DMS53 (cell line): ENCODE measurements at places on chromosomes 5 and 9.

GRCh38 chr5:170111088-170111785, 5.5 kb downstream of the FOXI1 start:
- no peak for DNase-seq

DNA sequence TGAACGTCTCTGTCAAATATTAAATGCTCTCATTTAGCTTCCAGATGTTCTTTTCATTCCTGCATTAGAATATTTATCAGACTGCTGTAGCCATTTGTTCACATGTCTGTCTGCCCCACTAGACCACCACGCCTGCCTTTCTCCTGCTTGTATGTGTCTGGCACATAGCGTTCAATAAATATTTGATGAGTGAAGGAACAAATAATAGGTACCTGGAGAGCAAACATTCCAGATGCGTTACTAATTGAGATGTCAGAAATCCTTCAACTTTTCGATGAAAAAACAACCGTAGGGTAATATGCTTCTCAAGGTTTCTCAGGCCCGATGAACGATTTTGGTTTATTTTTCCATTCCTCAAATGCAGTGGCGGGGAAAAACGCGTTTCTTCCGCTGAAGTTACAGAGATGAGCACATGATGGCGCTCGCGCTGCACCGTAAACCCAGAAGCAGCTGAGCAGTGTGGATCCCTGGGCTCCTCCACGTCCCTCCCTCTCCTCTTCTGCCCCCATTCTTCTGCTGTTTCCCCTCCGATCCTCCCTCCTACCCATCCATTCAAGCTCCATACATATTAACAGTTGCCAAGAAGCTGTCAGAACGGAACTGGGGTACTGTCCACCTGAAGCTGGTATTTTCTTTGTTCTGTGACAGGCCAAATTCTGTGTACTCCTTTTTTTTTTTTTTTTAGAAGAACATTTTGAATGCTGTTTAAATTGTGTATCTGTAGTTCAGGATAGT, 245.4 kb downstream of the MPDZ start:
- DNase-seq, result peak; percentile 63

DNA sequence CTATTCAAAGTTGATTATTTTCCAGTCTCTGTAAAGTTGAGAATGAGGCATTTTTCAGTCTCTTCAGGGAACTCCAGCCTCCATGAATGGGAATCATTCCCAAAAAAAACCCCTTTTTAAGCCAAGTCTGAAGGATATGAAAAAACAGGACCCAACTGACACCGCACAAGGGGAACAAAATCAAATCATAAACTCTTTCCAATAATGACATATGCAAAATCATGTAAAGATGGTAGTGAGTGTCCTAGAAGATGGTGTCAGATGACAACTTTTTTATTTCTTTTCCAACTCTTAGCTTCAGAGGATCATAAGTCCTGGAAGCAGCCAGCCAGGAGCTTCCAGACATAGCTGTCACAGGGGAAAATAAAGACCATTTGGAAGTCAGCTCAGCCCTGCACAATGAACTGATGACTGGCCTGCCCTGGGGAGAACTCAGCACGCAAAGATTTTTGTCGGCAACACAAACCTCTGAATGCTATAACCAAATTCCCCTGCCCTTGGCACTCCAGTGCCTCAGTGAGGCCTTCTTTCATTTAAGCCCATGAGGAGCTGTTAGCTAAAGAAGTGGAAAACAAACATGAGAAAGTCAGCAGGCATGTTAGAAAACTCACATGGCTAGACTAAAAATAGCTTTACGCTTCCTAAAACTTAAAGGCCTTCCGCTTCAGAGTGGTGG, 85.4 kb downstream of the SLC1A3 start:
- no peak for DNase-seq

DNA sequence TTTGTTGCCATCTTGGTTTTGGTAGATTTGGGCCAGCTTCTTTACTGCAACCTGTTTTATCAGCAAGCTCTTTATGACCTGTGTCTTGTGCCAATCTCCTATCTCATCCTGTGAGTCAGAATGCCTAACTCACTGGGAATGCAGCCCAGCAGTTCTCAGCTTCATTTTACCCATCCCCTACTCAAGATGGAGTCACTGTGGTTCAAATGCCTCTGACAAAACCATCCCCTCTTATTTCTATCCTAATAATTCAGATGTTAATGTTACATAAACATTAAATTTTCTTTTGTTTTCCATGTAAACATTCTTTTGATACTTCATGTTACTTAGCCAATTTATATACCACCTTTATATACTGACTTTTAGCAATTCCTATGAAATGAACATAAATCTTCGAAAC, 746.3 kb downstream of the CDH18 start:
- DNase-seq, result no peak

DNA sequence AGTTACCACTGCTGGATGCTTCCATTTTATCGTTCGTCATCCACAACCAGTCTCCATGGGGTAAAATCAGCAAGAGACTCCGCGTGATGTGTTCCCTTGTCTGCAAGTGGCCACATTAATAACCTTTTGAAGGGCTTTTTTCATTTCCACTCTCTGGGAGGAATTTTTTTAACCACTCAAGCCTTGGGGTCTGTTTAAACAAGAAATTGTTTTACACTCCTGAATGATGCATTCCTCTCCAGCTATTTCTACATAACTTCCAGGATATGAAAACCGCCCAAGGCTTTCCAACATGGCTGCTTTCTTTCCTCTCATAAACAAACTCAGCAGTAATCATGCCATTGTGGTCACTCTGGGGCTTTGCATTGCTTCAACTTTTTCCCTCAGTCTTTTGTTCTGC, 217.2 kb upstream of the DAPK1 start:
- no peak for DNase-seq

GRCh38 chr9:134815435-134816214, 65.0 kb upstream of the FCN2 start:
- DNase-seq, result no peak

DNA sequence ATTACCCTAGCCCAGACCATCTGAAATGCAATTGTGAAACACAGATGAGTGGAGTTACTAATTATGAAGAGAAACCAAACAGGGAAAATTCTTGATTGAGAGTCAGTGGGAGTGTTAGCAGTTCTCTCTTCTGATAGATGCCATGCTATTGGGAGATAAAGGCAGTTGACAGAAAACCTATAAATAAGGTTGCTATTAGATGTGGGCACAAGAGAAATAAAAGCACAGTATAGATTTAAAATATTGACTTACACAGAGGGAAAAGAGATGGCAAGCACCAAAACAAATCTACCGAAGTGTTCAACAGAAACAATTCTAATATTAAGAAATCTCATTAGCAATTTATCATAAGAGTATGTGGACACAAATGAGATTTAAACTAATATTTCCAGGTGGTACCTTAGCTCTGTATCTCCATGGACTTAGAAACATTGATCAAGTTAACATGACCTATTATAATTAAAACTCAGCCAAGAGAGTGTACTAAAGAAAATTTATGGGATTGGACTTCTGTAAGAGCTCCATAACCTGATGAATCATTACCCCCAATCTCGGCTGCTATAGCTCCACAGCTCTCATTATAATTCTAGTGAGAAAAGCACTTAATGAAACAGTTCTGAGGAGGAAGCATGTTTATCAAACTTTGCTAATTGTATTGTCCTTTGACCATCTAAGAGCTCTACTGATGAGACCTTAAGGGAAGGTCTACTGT, 665.0 kb upstream of the RIOK2 start:
- no peak for DNase-seq

DNA sequence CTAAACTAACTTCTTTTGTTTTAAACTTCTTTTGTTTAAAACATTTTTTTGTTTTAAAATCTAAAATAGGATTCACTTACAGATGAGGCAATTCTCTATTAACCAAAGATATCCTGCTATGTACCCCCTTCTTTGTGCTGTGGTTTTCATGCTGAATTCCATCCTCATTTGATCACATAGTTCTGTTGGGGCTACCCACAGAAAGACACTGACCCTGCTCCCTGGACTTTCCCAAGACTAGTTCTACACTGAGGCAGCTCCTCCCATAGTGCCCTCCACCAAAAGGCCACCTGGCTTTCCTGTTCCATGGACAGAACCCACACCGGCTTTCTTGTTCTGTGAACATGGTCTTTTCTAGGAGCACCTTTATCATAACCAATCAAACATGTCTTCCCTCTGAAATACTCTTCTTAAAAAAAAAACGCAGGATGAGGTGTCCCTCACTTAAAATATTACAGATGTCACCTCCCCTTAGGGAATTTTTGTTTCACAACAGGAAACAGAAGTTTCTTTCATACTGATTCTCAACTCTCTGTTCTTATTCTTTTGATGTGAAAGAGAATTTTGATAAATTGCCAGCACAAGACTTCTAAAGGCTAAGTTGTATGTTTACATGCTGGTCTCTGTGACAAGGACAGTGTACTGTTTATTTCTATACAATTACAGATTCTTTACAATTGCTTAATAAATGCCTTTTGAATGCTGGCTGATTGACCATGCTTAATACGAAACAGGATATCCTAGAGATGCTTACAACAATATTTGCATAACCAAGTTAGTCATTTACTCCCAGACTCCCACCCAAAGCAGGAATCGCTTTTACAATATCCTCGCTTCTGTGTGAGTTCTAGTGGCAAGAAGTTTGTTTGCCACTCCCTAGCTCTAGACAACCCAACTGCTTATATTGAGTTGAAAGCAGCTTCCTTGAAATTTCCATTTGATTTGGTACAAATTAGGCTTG, 300.4 kb downstream of the DTWD2 start:
- no peak for DNase-seq

DNA sequence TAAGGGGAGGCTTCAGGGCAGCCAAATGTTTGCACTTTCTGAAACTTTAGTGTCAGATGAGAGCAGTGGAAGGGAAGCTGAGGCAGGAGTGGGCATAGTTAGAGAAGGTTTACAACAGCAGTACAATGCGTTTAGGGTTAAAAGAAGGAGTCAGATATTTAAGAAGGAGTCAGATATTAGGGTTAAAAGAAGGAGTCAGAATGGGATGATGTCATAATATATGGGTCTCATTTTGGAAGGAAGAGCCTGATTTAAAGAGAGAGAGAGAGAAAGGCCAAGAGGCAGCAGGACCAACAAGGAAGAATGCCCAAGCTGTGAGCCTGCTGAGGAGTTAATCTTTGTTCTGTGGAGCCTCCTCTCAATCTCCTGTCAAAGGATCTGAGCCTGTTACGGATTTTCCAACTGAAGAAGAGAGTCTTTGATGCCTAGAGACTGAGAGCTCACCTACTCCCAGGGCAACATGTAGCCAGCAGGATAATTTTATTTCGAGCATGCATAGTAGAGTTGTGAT, 9.5 kb downstream of the ISL1 start:
- DNase-seq, result no peak

- DNase-seq, result no peak
Measured at GRCh38 chr5:119402555-119402954, 46.7 kb downstream of the TNFAIP8 start.
